ENCODE measurements at places on chromosomes 1 and 21.

- no peak for DNase-seq
These were observed 26.2 kb downstream of the ITPKB start for GRCh38 chr1:226712742-226713419.

GRCh38 chr1:55374801-55375616, 159.8 kb upstream of the USP24 start:
- DNase-seq, result no peak

DNA sequence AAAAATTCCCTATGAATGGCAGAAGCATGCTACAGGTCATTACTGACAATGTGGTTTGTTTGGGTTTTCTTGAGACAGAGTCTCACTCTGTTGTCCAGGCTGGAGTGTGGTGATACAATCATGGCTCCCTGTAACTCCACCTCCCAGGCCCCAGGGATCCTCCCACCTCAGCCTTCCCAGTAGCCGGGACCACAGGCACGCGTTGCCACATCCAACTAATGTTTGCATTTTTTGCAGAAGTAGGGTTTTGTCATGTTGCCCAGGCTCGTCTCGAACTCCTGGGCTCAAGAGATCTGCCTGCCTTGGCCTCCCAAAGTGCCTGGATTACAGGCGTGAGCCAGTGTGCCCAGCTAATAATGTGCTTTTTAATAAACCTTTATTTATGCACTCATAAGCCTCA, 259.1 kb downstream of the NFIA start:
- no peak for DNase-seq

DNA sequence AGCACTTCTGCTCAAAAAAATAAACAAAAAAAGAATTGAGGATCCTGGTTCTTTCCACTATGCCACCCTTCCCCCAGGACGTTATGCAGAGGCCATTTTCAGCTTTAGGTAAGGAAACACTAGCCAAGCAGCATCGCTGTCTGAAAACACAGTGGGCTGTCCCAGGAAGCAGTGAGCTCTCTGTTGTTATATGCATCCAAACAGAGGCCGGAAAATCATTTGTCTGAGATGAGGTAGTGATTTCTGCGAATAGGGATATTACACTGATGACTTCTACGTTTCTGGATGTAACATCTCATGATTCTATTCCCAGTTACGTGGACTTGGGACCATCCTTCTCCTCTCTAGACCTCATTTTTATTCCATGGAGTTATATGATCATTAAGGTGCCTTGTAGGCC, 137.2 kb downstream of the OMA1 start:
- DNase-seq, result no peak

DNA sequence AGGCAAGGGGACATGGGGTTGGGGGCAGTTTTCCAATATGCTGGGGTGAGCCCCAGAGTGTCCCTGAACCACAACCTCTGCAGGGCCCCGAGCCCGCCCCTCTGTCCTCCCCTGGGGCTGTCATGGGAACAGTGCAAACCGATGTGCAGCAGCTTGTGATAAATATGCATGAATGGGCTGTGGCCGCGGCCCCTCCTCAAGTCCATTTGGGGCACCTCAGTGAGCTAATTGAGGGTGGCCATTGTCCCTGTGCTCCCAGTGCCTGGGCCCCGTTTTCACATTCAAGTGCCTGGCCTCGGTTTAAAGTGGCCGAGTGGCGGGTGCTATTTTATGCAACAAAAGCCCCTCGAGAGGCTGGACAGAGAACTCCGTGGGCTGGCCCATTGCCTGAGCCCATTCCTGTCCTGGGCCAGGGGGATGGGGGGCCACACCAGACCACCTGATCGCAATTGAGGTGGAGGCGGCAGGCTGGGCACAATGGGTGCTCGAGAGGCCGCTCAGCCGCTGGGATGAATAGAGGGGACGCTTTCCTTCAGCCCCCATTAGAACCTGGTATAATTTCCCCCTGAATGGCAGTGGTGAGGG, 193.7 kb downstream of the FOXD2 start:
- no peak for DNase-seq
